ENCODE measurements at places on chromosomes 3 and 15.

GRCh38 chr15:77074350-77074749 is 3.4 kb upstream of the TSPAN3 start:
- DNase-seq, result no peak

- DNase-seq, result no peak
These were observed 82.0 kb downstream of the LYSMD4 start for GRCh38 chr15:99651023-99651807.

GRCh38 chr3:120793601-120794000 is 51.1 kb downstream of the GTF2E1 start:
- DNase-seq, result no peak

DNA sequence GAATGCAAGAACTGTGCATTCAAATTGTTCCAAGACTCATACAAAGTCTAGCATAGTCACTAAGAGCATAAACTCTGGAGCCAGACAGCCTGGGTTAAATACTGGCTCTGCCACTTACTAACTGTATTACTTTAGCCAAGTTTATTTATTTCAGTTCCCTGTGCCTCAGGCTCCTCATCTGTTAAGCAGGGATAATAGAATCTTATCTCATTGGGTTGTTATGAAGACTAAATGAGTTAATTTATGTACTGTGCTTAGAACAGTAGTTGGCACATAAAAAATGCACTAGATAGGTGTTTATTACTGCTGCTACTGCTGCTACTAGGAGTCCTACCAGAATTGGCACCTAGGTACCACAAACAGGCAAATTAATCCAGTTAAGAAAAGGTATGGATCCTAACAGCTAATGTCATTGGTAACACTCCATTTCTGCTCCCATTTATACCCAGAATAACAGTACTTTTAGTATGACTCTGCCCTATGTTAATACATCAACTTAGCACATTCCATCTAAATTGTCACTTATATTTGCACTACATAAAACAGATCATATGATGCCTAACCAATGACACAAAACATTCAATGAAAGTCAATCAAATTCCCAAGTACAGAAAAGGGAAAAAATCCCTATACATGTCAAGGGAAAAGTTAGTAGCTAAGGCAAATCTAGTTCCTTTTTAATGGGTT is 45.7 kb downstream of the GSK3B start:
- no peak for DNase-seq

- DNase-seq, result no peak
These were observed 75.7 kb upstream of the GBE1 start for GRCh38 chr3:81837071-81837593.

GRCh38 chr3:142817356-142817755 is 71.5 kb downstream of the PCOLCE2 start:
- DNase-seq, result no peak

GRCh38 chr15:74901612-74902063 is 5.0 kb downstream of the FAM219B start:
- DNase-seq, result no peak

DNA sequence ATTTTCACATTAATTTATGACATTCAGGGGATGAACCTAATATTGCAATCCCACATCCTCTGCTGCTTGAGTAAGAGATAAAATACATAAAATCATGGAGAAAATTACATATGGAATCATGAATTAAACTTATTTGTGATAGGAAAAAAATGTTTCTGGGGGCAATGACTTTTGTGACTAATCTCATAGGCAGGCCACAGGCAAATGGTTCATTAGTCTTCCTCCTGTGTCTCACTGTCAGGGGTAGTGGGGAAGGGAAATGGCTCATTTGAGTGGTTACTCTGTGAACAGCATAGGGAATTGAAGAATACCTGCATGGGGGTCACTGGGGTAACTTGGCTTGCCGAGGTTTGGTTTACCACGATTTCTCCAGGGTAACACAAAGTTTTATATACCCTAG is 72.0 kb downstream of the TFG start:
- DNase-seq, result no peak

DNA sequence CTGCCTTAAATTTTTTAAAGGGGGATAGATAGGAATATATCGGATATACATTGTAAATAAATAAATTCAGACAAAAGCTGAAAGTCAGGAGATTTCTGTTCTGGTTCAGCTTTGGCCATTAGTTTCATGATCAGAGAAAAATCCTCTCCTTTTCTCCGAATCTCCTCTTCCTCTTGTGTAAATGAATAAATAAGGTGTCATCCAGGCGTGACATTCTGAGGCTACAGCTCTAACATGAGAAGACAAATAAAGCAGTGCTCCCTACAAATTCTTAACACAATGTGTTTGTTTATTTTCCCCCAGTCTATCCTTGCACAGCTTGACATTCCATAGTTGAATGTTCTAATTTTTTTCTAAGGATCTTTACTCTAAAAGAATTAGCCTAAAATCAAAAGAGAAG is 9.4 kb upstream of the MB21D2 start:
- DNase-seq, result no peak

- DNase-seq, result no peak
These were observed 24.5 kb upstream of the SLCO2A1 start for GRCh38 chr3:134054231-134054630.

DNA sequence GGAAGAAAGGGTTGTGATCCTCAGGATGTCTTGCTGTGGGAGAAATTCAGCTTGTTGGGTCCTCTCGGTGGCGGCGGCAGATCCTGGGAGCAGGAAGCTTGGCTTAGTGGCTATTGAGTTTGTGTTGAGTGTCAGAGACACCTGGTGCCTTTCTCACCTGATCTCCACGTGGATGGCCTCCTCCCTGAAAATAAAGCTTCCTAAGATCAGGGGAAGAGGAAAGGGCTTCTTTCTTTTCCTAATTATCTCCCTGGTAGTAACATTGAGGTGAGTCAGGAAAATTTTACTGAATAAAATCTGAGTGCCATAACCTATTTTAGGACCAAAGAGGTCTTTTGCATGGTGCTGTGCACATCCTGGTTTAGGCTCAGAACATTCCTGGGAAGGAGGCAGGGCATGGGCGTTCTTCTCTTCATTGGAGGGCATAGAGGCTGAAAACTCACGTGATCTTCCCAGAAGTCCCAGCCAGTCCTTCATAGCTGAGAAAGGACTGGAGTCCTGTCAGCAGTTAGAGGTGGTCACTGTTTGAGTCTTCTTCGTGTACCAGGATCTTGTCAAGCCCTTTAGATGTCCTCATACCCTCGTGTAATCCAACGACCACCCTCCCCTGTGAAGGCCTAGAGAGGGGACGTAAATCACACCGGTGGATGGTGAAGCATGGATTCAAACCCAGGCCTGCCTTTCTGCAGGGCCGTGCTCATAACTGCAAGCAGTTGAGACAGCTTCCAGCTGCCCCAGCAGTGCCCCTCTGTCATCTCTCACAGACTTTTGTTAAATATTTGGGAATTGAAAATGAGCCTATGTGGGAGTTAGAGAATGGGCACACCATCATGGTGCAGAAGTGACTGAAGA is 1.1 kb downstream of the CMTM8 start:
- no peak for DNase-seq

DNA sequence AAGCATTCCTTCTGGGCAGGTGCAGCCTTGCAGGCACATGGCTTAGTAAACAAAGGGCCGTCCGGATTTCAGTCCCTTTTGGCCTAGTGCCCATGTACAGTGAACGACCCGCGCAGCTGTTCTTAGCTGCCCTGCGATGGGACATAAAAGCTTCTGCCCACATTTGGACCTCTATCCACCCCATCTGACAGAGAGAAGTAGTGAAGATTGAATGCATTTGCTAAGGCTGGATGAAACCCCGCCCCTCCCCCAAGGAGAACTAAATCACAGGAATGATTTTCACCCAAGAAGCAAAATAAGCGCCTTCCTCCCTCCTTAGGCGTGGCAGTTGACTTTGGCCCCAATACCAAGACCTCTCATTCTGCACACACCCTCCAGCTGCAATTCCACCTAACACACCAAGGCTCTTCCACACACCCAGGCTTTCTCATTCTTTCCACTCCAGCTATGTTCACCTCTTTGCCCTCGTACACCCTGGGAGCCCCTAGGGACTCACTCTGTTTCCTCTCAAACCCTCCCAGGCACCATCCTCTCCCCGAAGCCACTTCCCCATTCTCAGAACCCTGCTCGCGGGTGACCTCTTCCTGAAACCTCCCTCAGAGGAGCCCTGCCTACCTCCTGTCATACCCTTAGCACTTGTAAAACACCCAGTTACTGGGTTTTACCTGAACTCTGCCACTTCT is 14.1 kb upstream of the HRH1 start:
- DNase-seq, result no peak

- DNase-seq, result no peak
These were observed 1227.3 kb downstream of the ROBO2 start for GRCh38 chr3:78267235-78267634.

- no peak for DNase-seq
These were observed 29.5 kb upstream of the TMEM115 start for GRCh38 chr3:50388720-50389413.
